Gastroesophageal sphincter (tissue), 4 donors: ENCODE measurements at places on chromosomes 4 and X.
A peak's percentile ranks its signal among the peaks of the same experiment; 100 is the strongest.

DNA sequence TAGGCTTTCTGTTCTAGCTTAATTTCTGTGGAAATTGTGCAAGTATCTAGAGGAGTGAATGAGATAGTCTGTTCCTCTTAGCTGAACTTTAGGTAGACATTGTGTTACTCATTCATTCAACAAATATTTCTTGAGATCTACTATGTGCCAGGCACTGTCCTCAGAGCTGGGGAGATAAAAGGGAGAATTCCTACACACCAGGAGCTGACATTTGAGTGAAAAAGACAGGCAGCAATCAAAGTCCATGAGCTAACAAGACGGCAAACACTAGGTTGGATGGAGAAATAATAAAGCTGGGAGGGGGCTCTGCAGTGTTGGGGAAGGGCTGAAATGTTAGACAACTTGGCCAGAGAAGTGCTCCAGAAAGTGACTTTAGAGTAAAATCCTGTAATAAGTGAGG is 80.1 kb downstream of the MED28 start:
- no peak for ATAC-seq

- ATAC-seq = peak; percentile 60
These were observed 18.9 kb downstream of the CNGA2 start for GRCh38 chrX:151753313-151754046.

- ATAC-seq = no peak
These were observed 15.1 kb upstream of the CBR4 start for GRCh38 chr4:169025184-169025583.

DNA sequence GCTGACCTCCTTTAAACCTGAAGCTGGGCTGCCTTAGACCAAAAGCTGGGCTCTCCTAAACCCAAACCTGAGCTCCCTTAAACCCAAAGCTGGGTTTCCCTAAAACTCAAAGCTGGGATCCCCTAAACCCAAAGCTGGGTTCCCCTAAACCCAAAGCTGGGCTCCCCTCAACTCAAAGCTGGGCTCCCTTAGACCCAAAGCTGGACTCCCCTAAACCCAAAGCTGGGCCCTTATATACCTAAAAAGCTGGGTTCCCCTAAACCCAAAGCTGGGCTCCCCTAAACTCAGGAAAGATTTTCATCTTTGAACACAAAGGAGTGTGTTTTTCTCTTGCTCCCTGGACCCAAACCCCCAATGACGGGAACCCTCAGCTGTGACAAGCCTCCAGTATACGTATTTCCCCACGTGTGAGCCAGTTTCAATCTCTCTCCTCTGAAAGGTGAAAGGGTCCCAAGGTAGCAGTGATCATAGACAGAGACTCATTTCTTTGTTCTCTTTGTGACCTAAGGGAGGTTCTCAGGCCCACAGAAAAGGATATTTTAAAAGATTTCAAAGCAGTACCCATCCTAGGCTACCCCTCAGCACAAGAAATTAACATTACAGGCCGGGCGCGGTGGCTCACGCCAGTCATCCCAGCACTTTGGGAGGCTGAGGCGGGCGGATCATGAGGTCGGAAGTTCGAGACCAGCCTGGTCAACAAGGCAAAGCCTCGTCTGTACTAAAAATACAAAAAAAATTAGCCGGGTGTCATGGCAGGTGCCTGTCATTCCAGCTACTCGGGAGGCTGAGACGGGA is 31.3 kb upstream of the ASMTL start:
- ATAC-seq = no peak

DNA sequence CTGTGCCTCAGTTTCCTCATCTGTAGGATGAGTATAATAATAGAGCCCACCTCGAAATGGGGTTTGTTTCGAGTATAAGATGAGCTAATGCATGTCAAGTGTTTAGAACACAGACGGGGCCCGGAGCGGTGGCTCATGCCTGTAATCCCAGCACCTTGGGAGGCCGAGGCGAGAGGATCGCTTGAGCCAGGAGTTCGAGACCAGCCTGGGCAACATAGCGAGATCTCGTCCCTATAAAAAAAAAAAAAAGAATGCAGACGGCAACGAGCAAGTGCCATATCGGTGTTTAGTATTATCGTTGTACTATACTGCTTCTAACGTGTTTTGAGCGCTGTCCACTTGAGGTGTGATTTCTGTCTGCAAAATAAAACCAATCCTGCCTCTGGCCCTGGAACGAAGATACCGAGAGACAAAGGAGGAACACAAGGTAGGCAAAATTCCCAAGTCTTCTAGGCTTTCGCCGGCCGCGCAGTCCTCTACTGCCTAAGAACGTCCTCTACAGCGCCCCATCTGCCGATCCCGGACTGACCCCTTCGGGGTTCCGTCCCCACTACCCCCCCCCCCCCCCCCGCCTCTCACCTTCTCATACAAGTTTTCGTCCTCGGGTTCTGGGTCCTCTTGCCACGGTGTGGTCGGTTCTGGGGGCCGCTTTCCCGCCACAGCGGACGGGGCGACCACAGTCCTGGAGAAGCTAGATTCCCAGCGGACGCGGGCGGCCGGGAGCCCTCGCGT is 442 bp downstream of the NDUFB11 start:
- ATAC-seq = peak; percentile 9

GRCh38 chrX:110089656-110090403 is 86.9 kb downstream of the TMEM164 start:
- ATAC-seq = no peak

DNA sequence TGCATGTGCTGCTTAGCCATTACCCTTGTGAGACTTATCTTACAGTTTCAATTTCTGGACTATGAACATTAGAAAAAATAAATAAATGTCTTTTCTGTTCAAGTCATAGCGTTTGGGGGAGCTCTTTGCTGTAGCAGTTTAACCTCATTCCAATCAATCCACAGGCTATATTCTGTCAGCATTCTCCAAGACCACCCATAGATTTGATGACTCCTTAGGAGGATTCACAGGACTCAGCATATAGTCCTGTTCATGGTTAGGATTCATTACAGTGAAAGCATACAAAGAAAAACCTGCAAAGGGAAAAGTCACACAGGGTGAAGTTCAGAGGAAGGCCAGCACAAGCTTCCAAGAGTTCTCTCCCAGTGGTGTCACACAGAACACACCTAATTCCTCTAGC is 180.5 kb downstream of the ADAMTS3 start:
- no peak for ATAC-seq

DNA sequence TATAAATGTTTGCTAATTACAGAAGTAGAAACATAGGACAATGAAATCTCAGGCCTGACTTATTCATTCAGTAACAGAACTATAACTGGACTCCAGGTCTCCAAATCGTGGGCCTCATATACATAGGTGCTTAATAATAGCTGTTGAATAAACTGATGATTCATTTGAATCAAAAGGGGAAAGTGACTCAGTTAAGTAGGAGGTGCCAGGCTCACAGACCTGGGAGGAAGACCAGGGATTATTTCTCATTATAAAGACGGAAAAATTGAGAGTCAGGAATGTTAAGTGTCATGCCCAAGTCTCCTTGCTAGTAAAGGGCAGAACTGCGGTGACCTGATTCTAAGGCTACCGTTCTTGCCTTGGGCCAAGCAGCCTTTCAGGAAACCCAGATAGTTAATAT is 131.5 kb downstream of the HS3ST1 start:
- no peak for ATAC-seq

GRCh38 chr4:70818921-70819320 is 20.8 kb downstream of the GRSF1 start:
- ATAC-seq = no peak

DNA sequence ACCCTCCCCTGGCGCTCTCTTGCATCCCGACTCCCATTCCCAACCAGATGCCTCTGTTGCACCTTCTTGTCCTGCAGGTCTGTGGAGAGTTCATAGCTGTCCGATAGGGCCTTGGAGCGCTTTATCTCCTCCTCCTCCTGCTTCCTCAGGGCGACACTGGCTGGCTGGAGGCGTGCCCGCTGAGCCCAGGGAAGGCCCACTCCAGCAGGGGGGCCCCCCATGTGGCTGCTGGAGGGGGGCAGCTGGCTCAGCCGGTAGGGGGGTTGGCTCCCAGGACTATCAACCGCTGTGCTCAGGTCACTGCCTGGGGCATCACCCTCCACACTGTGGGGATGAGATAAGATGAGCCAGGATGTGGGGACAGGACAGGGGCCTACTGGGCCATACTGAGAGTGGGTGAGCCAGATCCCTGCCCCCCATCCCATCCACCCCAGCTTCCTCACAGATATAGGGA is 25.6 kb downstream of the IQSEC2 start:
- ATAC-seq = no peak

- peak; percentile 28 for ATAC-seq
These were observed 149.0 kb downstream of the FAM13A start for GRCh38 chr4:88908003-88908402.

- peak; percentile 42 for ATAC-seq
These were observed 710 bp downstream of the PRKG2 start for GRCh38 chr4:81214144-81214880.

- no peak for ATAC-seq
These were observed 16.4 kb downstream of the BANK1 start for GRCh38 chr4:101806914-101807313.

DNA sequence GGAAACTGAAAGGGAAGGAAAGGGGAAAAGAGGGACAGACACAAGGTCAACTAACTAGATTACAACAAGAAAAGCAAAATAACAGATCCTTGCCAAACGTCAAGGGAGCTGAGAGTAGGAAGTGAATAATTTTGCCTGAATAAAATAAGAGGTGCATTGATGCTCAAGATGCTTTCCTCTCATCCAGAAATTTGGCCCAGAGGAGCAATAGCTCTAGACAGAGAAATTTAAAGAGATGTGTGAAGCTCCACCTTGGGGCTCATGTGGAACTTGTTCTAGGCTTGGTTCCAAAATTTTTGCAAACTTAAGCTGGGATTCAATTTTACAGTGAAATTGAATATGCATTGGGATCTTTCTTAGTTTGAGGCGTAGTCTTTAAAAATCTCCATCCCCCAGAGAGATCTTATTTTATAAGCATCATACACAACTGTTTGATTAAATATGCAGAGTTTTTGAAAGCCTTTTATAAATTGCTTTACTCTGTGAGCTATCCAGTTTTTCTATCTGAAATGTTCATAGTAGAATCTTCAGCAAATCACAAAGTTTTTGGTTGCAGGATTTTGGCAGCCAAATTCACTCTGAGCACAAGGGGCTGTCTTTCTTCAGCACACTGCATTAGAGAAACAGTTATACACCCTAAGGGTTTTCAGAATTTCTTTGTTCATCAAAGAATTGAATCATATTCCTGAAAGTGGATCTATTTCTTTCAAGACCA is 1159.5 kb downstream of the ADGRL3 start:
- no peak for ATAC-seq

DNA sequence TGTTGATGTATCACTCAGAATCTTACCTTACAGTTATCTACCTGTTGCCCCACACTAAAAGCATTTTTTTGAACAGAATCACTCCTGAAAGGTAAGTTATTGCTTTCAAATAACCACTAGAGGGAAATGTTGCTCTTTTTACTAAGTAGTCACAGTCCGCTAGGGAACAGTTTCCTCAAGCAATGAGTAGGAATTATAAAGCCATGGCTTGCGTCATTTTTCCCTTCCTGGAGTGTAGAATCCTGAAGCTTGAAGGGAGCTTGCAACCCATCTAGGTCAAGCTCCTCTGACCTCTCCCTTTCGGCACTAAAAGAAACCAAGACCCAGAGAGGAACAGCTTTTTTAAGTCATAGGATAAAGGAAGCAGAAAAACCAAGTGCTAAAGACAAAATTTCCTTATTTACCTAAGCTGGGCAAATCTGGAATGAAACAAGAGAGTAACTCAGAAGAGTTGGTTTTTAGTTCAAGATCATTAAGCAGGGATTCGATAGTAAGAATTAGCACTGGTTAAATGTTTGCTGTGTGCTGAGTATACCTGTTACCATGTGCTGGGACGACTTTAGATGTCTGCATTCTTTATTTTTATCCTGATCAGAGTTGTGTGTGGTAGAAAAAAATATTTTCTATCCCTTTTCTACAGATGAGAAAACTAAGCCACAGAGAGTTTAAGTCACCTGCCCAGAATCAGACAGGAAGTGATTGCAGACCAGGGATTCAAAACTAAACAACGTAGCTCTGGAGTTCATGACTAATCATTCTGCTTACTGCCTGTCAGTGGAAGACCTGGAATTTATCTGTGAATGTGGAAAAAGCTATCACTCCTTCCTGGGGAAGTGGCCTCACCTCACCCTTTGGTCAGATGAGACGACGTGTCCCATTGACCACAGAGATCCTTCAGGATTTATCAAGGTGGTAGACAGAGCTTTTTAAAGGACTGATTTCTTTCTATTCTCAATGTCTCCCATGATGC is 631.5 kb downstream of the RAB28 start:
- ATAC-seq = peak; percentile 77

- ATAC-seq = no peak
These were observed 48.4 kb downstream of the IL15 start for GRCh38 chr4:141684785-141685184.

DNA sequence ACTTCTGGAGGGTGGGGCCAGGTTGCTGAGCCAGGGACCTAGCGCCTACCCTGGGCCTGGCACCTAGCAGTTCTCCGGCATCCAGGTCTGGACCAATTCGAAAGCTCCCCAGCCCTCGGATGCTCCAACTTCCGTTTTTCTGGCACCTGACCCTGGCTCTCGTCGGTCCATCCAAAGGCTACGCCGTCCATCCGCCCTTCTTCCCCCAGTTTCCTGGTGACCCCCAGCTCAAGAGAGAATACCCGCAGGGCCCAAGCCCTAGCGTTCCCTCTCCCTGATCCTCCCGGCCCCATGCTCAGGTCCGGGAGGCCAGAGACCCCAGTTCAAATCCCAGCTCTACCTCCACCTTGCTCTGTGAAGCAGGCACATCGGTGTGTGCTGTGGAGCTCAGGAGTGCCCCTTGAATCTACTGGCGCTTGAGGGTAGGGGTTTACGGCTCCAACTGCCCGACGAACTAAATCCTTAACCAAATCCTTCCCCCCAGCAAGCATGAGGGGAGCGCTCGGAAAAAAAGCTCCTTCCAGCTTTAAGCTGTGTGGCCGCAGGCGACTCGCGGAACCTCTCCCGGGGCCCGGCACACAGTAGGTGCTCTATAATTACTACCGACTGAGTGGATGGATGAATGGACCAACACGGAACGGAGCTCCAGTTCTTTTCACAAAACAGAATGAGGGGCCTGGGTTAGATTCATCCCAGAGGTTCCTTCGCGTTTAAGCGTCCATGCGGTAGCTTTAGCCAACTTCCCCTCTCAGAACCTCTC is 1.1 kb downstream of the CRMP1 start:
- no peak for ATAC-seq

DNA sequence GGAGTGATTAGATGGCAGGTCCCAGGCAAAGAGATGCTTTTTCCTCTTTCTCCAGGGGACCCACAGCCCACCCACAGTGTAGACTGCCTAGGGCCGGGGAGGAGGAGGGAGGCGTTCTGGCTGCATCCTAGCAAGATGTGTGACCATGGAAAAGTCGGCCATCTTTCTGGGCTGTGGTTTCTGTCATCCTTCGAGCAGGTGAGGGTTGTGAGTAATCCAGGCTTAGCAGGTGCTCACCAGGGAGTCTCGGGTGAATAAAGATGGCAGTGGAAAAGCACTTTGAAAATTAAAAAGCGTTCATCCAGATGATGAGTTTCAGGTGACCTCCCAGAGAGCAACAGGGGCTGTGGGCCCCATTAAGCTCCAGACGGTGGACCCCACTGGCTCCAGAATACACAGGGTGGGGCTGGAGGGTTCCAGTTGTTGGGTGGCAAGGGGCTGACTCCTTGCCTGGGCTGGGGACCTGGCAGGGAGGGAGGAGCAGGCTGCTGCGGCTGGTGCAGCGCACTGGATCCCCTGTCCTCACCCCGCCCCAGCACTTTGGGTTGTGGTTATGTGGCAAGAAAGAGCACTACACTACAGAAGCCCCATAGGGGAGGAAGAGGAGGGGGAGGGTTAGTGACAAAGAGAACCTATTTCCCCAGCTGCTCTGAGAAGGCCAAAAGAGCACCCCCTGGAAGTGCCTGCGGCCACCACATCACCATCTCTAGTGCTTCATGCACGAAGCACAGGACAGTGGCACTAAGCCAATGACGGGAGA is 23.7 kb downstream of the ELF4 start:
- ATAC-seq = no peak

GRCh38 chr4:185395238-185395955 is at the start of gene LRP2BP:
LRP2BP (minus strand) TSS chr4:185395924; CDS start chr4:185378186, 17,738 bp downstream.
- ATAC-seq = no peak
